CD4-positive, alpha-beta T cell (primary cell): ENCODE measurements at places on chromosomes 16 and 17.

DNA sequence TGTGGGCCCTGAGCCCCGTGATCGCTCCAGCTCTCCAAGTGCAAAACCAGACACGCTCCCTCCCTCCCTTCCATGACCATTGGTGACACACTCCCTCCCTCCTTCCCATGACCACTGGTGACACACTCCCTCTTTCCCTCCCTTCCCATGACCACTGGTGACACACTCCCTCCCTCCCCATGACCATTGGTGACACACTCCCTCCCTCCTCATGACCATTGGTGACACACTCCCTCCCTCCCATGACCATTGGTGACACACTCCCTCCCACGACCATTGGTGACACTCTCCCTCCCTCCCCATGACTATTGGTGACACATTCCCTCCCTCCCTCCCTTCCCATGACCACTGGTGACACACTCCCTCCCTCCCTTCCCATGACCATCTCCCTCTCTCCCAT is 56.3 kb downstream of the LMF1 start:
- DNase-seq: peak; percentile 59

GRCh38 chr16:85033171-85033570 is 5.6 kb downstream of the KIAA0513 start:
- DNase-seq: no peak

DNA sequence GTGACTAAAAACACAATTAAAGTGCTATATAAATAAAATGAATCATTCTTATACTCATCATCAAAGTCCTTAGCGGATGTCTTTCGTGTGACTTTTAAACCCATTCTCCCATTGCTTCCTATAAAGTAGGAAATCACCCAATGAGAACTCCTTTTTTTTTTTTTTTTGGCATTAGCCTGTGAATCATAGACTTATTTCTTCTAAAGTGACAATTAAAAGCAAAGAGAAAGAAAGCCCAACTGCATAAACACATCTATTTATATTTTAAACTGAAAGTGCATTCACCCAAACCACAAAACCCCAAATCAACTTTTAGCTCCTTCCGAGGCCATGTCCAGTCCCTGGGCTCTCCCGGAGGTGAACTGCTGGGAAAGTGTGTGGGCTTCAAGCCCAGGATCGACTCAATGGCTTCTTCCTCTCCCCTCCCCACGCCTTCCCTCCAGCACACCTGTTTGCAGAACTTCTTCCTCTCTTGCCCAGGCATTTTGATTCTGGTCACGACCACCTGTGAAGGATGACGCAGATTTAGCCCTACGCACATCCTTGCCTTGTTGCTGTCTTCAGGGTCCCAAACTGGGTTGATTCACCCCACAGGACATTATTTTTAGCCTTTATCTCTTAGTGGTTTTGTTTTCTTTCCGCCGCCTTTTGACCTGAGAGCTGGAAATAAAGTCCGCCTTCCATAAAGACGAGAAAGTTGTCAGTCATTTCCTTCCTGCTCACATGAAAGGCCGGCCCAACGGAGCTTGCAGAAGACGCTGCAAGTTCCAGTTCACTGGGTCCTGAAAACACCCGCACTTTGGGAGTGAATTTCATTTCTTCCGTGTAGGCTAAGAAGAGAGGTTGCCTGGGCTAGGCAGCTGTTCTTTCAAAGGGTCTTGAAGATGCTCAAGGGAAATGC is 166.8 kb downstream of the MAP2K6 start:
- DNase-seq: no peak

DNA sequence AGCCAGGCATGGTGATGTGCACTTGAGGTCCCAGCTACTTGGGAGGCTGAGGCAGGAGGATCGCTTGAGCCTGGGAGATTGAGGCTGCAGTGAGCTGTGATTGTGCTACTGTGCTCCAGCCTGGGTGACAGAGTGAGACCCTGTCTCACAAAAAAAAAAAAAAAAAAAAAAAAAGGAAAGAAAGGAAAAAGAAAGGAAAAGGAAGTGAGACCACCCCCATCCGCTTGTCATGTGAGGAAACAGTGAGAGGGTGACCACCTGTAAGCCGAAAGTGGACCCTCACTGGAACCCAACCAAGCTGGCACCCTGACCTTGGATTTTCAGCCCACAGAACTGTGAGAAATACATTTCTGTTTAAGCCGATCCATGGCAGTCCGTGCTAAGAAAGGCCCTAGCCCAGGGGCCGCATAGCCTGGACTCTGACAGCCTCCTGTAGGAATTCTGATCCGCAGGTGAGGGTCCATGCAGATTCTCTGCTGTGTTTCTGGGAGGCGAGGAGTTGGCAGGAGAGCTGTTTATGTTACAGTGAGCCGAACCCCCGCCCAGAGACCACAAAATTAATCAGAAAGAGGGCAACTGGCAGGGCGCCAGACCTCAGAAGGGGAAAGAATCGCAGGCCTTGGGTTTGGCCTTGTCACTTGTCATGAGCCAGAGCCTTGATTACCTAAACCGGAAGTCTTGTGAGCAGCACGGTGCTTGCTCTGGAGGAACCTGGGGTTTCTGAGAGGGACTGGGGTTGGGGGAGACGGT is 945 bp downstream of the SGSH start:
- DNase-seq: peak; percentile 86

DNA sequence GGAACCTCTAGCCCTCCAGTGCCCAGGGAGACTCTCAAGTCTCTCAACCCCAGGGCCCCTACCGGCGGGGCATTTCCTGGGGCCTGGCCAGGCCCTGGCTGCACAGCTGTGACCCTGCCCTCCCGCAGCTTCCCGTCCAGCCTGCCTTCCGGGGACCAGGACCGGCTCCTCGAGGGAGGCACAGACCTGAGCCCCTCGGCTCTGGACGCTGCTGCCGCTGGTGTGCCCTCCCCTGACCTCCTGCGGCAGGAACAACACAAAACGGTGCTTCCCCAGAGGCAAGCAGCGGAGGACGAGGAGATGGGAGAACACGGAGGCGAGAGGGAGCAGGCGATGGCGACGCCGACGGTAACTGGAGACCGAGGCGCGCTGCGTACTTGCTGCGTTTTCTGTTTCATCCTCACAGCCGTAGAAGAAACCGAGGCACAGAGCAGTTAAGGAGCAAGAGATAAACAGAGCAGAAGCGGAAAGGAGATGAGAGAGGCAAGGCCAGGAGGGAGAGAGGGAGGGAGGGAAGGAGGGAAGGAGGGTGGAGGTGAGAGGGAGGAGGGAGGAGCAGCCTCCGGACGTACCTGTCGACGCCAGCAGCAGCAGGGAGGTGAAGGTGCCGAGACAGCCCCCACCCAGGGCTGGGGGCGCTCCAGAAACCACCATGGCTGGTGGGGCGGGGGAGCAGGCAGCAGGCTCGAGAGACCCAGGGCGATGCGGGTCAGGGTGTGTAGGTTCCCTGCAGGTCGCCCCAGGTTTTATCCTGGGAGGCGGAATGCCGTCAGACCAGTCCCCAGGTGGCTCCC is at the start of gene PRSS22:
Gene PRSS22, minus strand, starts transcription at position 720 of the 794 bp plus-strand sequence. Its CDS starts 66 bp downstream, at position 654.
- DNase-seq: no peak

GRCh38 chr16:54424043-54424451 is 137.5 kb upstream of the IRX3 start:
- no peak for DNase-seq

GRCh38 chr17:35519439-35519838 is 18.0 kb downstream of the SLFN12L start:
- no peak for DNase-seq

DNA sequence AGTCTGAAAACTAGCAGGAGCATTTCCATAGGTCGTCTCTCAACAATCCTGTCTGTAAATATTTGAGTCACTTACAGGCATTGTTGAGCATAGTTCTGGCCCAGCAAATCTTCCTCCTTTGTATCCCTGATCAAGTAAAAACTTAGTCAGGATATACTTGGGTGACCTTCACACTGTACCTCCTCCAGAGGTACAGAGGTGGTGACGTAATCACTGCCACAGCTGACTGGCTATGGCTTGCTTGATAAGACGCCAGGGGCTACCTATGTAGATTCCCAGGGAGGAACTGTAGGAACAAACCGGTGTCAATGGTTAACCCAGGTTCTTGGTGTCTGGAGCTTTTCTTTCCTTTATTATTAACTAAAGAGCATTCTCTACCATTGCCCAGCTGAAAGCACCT is at the start of gene KCNJ16:
Gene KCNJ16, plus strand, starts transcription at position 270 of the 400 bp plus-strand sequence. CDS start 56,863 bp downstream, outside the sequence.
- DNase-seq: no peak

DNA sequence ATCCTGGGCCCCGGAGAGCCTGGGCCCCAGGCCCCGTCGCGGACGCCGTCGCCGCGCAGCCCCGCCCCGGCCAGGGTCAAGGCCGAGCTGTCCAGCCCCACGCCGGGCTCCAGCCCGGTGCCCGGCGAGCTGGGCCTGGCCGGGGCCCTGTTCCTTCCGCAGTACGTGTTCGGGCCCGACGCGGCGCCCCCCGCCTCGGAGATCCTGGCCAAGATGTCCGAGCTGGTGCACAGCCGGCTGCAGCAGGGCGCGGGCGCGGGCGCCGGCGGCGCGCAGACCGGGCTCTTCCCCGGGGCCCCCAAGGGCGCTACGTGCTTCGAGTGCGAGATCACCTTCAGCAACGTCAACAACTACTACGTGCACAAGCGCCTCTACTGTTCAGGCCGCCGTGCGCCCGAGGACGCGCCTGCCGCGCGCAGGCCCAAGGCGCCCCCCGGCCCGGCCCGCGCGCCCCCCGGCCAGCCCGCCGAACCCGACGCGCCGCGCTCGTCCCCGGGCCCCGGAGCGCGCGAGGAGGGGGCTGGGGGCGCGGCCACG is 36.8 kb upstream of the ZC3H18 start:
- DNase-seq: no peak

DNA sequence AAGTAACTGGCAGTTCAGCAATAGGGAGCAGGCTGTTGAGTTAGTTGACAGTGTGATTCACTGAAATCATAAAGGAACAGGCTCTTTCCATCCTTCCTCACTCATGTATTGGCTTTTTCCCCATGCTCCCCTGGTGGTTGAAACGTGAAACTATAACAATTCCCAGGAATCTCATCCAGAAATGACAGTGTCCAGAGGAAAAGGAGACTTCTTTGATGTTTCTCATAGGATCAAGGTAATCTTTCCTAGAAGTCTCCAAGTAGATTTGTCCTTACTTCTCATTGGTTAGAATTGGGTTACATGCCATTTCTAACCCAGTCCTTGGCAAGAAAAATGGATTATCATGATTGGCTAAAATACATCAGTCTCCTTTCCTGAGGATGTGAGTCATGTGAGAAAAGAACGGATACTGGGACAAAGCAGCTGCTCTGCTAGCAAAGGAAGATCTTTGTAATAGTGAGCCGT is 14.4 kb downstream of the TTC19 start:
- no peak for DNase-seq

DNA sequence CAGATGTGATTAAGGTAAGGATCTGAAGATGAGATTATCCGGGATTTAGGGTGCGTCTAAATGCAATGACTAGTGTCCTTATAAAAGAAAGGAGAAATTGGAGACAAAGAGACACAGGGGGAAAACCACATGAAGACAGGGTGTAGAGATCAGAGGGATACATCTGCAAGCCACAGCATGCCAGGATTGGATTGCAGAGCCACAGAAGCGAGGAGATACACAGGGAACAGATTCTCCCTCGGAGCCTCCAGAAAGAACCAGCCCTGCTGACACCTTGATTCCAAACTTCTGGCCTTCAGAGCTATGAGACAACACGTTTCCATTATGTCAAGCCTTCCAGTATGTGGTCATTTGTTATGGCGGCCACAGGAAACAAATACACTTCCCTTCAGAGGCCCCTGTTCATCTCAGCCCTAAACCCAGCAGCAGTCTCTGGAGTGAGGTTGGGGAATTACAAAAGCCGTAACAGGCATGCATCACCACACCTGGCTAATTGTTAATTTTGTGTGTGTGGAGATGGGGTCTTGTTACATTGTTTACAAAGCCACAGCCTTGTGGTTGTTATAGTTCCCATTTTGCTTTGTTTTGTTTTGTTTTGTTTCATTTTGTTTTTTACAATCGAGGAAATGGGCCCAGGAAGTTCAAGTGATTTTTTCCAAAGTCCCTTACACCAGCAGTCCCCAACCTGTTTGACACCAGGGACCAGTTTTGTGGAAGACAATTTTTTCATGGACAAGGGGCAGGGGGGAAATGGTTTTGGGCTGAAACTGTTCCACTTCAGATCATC is 51.6 kb upstream of the LYRM9 start:
- DNase-seq: no peak

- DNase-seq: no peak
Observed at GRCh38 chr17:5225668-5226457, 8.8 kb downstream of the SCIMP start.

DNA sequence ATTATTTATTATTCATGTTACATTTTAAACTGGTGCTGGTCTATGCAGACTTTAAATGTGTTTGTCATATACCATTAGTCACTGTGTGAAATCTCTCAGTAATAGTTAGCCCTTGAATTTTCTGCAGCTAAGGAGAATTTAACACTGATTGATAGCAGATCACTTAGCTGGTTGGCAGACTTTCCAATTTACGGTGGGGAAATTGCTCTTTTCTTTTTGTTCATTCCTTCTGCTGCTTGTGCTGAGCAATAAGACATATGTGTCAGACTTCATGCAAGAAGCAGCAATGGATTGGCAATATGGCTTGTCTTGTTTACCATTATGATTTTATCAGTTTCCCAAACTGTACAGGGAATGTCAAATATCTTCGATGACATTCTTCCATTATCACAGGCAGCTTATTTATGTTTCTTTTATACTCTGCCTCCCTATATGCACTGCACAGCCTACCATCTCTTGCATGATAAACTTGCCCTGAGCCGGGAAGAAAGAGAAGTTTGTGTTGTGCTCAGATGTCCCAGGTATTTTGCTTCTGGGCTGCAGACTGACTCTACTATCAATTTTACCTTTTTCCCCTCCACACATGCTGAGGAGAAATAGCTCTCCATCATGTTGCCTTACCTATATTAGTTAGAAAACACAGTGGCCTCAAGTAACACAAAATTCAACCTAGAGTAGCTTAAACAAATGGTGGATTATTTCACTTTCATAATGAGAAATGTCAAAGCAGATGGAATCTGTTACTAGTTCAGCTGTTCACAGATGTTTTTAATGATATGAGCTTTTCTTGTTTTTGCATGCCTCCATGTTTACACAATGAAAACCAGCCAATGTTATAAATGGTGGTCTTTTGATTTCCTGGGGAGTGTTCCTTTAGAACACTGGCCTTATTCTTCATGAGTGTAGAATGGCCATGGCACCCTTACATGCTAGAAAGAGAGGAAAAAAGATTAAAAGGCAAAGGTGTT is 968.1 kb upstream of the GOT2 start:
- DNase-seq: no peak
